Stimulated activated CD8-positive, alpha-beta memory T cell treated with anti-CD3 and anti-CD28 coated beads, Interleukin-15, amount 100 ng/mL, for 1 hour (primary cell): ENCODE measurements at places on chromosomes 3 and 15.

DNA sequence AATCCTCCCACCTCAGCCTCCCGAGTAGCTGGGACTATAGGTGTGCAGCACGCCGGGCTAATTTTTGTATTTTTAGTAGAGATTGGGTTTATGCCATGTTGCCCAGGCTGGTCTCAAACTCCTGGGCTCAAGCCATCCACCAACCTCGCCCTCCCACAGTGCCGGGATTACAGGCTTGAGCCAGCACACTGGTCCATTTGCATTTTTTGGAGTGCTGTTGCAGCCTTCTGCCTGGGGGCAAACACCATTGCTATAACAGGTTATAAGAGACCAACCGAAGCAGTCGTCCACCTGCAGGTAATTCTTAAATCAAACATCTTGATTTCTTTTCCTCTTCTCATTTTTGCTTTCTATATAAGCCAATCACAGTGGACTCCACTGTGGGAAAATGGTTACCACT, 27.7 kb downstream of the ACKR4 start:
- DNase-seq = no peak

DNA sequence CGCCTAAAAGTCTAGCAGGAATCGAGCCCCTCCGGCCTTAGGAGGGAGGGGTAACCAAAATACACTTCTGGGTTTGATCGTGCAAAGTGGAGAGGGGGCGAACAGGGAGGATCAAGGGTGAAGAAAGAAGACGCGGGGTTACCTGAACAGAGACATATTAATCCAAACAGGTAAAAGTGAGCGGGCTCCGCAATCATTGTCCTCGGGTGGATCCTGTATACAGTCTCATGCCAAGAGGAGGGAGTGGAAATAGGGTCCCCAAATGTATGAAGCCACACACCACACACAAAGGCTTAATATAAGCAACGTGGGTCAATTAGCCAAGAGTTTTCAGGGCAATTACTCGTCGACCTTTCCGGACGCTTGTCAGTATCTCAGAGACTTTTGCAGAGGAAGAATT, 749.5 kb downstream of the ROBO1 start:
- DNase-seq = no peak

DNA sequence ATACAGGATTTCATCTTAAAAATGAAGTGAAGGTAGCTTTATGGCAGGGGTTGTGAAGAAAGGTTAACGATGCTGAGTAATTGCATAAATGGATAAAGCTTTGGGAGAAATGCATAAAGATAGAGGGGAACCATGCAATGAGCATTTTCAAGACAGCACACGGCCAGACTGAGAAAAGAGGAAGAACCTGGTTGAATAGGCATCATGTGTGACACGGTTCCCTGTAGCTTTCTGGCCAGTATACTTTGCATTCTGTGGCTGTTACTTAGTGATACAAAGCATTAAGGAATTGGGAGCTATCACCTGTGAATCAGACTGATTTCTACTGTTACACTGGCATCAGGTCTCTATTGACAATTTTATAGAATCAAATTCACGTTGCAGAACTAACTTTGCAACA, 33.3 kb downstream of the NR2C2 start:
- DNase-seq = no peak

GRCh38 chr3:22555753-22556435, 647.2 kb upstream of the UBE2E2 start:
- DNase-seq = no peak

DNA sequence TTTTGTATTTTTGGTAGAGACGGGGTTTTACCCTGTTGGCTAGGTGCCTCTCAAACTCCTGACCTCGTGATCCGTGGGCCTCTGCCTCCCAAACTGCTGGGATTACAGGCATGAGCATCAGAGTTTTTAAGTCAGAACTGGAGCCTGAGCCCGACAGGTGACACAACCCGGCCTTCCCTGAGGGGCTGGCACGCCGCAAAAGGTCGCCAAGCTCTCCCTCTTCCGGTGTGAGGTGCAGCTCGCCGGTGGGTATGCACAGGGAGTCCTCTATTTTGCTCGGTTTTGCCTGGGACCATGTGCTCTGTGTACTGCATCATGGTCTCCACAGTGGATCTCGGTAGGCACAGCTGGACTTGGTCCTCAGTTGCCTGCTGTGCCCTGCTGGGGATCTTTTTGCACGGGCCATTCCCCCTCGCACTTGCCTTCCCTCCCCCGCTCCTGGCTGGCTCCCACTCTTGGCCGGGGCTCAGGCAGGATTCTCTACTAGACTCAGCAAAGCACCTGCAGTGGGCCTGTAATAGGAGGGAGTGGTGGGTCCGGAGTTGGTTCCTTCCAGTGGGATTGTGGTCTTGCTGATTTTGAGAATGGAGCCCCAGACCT, 101.2 kb upstream of the KLF13 start:
- DNase-seq = no peak

- DNase-seq = no peak
Observed at GRCh38 chr15:63418811-63419210, 37.2 kb upstream of the CA12 start.

DNA sequence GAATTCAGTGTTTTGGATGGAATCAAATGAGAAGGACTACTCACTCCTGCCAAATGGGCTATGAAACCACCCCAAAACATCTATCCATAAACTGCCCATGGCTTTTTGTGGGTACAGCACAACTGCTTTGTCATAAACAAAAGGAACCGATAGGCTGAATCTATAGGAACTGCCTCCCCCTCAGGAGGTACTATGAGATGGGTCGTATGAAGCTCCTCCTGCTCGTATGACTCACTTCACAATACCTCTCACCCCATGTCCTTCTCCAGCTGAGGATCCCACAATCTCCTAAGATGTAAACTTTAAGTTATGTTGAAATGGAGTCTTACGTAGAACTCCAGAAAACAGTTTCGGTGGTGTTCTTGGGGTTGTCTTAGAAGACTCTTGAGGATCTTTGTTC, 129.9 kb upstream of the SAMMSON start:
- no peak for DNase-seq

DNA sequence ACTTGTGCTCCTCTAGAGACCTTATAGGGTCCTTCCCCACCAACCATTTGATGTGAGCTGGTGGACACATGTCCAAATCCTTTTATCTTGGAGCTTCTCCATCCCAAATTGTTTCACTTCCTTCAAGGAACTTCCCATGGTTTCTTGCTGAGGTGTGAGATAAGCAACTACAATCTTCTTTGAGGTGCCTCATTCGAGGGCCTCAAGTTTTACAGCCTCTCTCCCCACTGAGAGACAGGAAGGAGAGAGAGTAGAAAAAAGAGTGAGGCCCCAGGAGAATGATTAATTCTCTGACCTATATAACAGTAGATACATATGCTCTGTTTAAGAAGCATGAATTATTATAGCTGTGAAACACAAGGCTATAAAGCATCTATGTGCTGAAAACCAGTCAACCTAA, 70.5 kb downstream of the SUMF1 start:
- DNase-seq = no peak

DNA sequence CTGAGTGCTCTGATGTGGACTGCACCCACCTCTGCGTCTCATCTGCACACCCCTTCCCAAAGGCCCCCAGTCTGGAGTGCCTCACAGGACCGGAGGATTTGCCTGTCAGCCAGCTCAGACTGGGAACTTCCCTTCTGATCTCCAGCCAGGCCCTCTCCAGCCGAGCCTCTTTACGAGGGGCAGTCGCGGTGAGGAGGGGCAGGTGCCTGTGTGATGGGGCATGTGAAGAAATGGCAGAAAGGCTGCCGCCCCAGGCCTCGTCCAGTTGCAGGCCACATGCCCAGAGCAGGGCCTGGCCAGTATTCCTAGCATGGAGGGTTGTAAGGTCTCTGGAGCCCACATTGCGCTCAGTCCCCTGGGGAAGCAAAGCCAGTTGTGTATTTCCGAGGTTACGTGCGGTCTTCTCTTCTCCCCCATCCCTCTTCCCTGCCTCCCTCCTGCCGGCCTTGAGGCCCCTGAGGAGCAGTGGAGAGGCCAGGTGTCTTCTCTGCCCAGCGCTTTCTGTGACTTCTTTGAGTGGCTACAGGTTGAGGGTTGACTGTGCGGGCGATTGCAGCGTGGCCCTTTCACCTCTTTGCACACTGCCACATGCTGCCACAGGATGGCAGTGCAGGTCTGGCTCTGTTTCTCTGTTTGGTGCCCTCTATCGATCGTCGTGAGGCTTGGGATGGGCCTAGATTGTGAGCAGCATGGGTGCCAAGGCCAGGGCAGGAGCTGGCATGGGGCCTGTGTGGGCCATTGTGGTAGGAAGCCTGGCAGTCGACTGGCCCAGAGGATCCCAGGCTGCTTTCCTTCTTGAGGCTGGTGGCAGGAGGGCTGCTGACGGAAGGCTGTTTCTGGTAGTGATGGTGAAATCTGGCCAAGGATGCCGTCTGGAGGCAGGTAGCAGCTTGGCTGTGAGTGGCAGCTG, 5.3 kb downstream of the CLK3 start:
- peak; percentile 54 for DNase-seq

DNA sequence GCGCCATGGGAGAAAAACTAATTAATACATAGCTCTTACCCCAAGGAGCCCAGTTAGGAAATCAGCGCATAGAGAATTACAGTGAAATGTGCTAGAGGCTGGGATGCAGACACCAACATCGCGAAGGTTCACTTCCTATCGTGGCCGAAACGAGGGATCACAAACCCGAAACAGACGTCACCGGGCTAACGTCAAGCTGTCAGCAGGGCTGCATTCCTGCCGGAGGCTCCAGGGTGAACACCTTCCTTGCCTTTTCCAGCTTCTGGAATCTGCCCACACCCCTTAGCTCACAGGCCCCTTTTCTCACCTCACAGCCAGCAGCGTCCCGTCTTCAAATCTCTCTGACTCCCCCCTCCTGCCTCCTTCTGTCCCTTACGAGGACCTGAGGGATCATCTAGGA, 13.0 kb downstream of the GP5 start:
- no peak for DNase-seq

DNA sequence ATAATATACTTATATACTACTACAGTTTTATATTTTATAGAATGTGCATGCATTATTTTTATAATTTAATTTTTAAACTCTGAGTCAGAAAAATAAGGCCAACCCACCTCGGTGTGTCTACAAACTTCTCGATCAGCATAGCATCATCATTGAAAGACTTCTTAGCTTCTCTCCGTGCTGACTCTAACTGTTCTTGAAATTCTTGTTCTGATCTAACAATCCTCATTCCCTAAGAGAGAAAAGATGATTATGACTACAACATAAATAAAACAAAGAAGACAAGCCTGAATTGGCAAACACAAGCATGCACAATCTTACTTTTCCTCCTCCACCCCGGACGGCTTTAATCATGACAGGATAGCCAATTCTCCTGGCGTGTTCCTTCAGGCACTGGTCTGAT, 28.4 kb downstream of the MCCC1 start:
- DNase-seq = no peak

GRCh38 chr3:64460877-64461276, 226.9 kb downstream of the ADAMTS9 start:
- DNase-seq = no peak

- DNase-seq = no peak
Observed at GRCh38 chr3:55270976-55271375, 216.1 kb downstream of the WNT5A start.

DNA sequence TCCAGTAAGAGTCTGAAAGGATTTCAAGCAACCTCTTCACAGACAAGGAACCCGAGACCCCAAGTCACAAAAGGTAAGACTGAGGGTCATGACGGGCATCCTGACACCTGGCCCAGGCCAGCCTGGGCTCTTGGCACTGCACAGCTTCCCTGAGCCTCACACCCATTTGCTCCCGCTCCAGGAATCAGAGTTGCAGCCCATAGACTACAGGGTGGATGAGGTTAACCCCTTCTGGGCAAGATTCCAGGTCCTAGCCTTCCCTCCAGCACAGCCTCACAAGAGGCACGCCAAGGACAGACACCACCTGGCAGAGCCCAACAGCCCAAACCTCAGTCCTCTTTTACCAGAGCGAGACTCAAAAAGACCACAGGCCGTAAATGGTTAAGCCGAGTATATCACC, 36.2 kb downstream of the RBPMS2 start:
- no peak for DNase-seq

DNA sequence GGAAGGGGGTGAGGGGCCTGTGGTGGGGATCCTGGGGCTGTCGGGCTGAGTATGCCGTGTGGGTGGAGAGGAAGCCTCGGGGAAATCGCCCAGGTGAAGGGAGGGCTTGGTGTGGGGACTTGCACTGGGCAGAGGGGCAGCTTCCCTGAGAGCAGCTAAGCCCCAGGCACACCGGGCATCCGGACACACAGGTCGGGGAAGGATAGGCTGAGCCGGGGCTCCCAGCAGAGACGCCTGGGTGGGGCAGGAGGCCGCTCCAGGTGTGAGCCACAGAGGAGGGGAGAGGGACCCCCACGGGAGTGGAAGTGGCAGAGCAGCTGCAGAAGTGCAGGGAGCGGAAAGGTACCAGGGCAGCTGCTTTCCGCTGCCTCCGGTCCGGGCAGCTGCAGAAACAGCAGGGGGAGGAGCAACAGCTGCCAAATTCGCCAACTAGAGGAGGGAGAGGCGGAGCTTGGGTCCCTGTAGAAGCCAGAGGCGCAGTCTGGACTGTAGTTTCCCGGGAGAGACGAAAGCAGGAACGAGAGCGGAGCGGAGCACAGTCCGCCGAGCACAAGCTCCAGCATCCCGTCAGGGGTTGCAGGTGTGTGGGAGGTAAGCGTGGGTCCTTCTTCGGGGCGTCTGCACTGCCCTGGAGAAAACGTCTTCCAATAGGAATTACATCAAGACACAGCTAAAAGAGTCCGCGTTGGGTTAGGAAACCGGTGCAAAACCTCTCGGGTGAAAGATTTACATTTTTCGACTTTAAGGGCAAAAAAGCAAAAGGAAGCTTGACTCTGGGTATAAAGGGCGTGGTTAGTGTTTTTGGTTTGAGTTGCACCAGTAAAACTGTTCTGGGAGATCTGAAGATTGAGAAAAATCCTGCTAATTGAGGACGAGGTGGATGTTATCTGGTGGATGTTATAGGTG, at the start of gene SERPINI1:
TSS of gene SERPINI1 (plus strand) at position 489 of the 906 bp plus-strand sequence. CDS start 53,408 bp downstream, outside the sequence.
- DNase-seq = peak; percentile 53

- no peak for DNase-seq
Observed at GRCh38 chr15:98994892-98995291, 12.7 kb downstream of the PGPEP1L start.

GRCh38 chr15:85475317-85475701, 94.9 kb downstream of the AKAP13 start:
- DNase-seq = no peak

- no peak for DNase-seq
Observed at GRCh38 chr3:171343693-171344092, 116.5 kb downstream of the TNIK start.

DNA sequence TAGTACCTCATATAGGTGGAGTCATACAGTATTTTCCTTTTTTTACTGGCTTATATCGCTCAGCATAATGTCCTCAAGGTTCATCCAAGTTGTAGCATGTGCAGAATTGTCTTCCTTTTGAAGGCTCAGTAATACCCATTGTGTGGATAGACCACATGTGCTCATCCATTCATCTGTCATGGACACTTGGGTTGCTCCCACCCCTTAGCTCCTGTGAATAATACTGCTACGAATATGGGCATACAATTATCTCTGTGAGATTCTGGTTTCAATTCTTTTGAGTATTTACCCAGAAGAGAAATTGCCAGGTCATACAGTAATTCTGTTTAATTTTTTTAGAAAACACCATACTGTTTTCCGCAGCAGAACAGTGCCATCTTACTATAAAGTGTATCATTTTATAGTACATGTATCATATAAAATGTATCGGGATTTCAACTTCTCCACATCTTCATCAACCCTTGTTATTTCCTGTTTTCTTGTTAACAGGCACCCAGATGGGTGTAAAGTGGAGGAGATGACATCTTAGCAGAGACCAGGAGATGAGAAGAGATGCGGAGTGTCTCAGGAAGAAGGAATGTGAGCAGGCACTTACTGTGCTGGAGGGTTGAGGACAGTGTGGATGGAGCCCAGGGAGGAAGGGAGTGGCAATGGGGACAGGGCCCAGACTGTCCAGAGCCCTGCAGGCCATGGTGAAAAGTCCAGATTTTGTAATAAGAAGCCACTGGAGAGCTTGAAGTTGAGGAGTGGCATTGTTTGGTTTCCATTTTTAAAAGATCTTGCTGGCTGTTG, 27.0 kb upstream of the PRR23E start:
- no peak for DNase-seq
